ENCODE measurements at places on chromosomes 6 and 20.

DNA sequence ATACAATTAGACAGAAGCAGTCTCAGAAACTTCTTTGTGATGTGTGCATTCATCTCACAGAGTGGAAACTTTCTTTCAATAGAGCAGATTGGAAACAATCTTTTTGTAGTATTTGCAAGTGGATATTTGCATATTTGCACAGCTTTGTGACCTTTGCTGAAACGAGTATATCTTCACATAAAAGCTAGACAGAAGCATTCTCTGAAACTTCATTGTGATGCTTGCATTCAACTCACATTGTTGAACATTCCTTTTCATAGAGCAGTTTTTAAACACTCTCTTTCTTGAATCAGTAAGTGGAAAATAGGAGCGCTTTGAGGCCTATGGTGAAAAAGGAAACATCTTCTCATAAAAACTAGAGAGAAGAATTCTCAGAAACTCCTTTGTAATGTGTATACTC is 657.9 kb upstream of the ZNF337 start:
- DNase-seq = no peak

DNA sequence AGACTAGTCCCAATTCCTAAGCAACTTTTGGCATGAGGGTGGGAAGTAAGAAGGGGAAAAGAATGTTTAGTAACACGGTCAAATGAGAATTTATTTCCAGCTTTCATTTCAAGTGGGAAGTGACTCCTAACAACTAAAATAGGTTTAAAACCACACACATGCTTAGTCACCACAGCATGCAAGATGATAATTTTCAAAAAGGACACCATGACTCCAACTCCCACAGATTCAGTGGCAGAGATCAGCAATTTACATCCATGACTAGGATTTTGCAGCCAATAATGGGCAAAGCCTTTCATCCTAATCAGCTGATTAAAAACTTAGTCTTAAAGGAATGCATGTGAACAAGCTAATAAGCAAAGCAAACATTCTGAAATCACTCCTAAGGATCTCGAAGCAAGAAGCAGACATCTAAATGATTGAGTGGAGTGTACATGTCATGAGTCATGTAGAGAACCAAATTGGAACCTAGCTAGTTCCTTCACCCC is 48.1 kb upstream of the GCLC start:
- no peak for DNase-seq

DNA sequence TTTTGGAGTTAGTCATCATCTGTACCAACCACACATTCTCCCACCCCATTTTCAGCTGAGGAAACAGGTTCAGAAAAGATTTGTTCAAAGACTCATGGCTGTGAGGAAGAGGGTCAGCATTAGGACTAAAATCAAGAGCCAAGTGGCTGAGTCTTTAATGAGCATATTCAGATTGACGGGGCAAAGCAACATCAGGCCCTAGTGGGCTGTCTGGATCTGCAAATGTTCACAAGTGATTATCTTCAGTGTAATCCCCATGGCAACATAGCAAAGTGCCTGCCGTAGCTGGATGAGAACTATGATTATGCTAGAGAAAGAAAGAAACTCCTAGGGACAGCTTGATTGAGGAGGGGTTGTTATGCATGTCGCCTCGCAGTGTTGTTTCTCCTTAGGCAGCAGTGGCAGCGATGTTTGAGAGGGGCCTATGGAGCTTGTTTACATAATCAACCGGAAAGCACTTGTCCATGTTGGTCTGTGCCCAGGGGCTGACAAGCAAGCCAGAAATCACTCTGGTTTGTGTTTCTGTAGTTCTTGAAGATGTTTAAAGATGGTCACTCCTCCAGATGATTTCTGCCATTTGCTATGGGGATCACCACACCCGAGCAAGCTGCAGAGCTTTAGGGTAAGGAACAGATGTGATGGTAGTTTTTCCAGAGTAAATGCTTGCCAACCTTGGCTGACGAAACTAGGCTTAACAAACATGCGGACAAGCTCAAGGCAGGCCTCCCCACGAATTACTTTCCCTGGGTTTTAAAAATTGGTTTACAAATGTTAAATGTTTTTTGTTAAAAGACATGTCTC is 124.3 kb upstream of the MLIP start:
- no peak for DNase-seq

- no peak for DNase-seq
Measured at GRCh38 chr20:57312138-57312537, 17.5 kb upstream of the SPO11 start.

- no peak for DNase-seq
Measured at GRCh38 chr6:51818520-51819022, 268.8 kb downstream of the PKHD1 start.

DNA sequence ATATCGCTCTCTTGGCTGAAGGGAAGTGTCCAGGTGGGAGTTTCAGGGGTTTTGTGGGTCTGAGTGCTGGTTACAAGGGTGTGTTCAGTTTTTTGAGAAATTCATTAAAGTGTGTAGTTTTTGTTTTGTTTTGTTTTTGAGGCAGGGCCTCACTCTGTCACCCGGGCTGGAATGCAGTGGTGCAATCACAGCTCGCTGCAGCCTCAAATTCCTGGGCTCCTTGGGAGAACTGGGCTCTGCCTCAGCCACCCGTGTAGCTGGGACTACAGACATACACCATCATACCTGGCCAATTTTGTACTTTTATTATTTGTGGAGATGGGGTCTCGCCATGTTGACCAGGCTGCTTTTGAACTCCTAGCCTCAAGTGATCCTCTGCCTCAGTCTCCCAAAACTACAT is 51.2 kb upstream of the RALGAPA2 start:
- DNase-seq = no peak

DNA sequence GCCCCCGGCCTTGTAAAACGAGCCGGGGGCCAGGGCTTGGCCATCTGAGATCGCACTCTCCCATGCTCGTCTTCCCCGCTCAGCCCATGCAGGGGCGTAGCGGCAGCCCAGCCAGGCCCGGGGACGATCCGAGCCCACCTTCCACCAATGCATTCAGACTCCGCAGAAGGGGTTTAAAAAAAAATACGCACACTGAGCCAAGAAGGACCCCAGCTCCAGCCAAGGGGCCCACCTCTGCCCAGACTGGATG is 320 bp downstream of the GSTA4 start:
- DNase-seq = no peak

- no peak for DNase-seq
Measured at GRCh38 chr6:38185752-38186151, 366.2 kb downstream of the ZFAND3 start.

GRCh38 chr6:1739680-1740079 is 130.0 kb downstream of the FOXC1 start:
- DNase-seq = no peak

All from HS-27A (cell line).